NCI-H187 treated with DMSO at 0.1 percent for 48 hours (cell line): ENCODE measurements at places on chromosomes 5 and 9.

DNA sequence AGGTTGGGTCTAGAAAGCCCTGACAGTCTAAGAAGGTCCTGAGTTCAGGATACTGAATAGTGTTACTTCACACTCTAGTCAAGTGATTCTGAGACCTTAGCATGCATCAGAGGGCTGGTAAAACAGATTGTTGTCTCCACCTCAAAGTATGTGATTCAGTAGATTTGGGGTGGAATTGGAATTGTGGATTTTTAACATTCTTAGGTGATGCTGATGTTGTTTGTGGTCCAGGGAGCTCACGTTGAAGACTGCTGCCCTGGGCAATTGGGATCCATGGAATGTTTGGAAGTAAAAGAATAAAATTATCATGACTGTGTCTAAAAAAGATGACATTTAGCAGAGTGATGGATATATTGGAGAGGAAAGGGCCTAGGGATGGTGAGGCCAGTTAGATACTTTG lies 75.6 kb downstream of the VCAN start:
- DNase-seq, result no peak

DNA sequence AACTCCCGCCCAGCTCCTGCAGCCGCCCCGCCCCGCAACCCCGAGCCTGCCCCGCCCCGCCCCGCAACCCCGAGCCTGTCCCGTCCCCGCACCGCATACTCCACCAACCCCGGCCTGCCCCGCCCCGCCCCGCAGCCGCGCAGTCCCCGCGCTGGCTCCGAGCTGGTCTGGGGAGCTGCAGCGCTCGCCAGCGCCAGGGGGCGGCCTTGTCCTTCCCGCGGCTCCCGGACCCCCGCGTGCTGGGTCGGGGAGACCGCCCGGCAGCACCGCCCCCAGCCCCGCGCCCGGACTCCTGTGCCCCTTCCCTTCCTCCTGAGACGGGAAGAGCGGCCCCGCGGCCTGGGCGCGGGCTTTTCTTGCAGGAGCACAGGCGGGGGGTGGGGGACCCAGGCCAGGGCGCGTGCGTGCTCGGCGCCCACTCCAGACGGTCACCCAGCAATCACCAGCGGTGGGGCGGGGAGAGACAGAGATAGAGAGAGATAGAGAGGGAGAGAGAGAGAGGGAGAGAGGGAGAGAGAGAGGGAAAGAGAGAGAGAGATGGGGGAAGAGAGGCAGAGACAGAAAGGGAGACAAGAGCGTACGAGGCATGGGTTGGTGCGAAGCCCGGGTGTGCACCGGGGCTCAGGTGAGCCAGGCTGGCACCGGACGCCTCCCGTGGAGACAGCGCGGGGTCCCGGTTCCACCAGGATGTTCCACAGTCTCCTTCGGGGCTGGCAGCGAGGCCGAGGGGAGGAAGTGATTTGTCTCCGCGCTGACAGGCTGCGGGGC lies 14.7 kb upstream of the TMEM250 start:
- DNase-seq, result no peak

- DNase-seq, result no peak
Observed at GRCh38 chr9:99181206-99181605, 40.5 kb downstream of the ALG2 start.

- DNase-seq, result no peak
Observed at GRCh38 chr5:64451551-64451950, 54.3 kb upstream of the RGS7BP start.

- no peak for DNase-seq
Observed at GRCh38 chr5:62593331-62593730, 14.7 kb downstream of the LRRC70 start.

- DNase-seq, result no peak
Observed at GRCh38 chr9:69317894-69318293, 7.1 kb upstream of the ENTREP1 start.

DNA sequence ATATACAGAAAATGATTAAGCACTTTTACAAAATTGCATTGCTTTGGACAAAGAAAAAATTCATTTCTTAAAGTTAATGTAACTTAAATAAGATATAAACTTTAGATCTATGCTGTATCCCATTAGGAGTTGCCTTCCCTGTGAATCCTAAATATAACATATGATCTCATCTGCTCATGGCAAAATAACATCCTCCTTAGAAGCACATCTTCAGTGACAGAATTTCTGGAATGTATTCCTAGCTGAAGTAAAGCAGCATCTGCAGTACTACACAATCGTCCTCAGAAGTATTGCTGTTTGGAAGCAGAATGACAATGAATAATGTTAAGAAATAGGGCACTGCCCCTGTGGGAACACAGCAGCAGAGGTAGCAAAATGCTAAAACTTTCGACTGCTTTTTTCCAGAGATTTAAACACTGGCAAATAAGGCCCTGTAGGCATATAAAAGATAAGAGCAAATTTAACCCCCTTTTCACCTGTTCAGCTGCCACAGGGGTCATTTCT lies 571.0 kb downstream of the PTPRD start:
- DNase-seq, result no peak

DNA sequence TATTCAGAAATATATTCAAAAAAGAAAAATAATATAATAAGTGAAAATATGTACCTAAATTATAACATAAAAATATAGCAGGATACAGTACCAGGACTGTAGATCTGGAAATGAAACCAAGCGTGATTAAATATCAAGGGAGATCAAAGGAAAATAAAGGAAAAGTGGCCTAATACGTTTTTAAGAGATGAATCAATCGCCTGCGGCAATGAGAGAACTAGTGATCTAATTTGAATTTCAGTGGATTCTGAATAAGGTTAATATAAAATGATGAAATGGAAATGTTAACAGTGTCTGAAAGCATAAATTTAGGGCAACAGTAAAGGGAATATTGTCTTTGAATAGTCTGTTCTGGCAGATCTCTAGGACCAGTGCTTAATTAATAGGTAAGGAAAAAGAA lies 1761.9 kb upstream of the ACO1 start:
- no peak for DNase-seq

- DNase-seq, result no peak
Observed at GRCh38 chr9:73577848-73578247, 426.2 kb downstream of the ANXA1 start.

GRCh38 chr5:15249152-15249551 lies 250.8 kb upstream of the FBXL7 start:
- no peak for DNase-seq

DNA sequence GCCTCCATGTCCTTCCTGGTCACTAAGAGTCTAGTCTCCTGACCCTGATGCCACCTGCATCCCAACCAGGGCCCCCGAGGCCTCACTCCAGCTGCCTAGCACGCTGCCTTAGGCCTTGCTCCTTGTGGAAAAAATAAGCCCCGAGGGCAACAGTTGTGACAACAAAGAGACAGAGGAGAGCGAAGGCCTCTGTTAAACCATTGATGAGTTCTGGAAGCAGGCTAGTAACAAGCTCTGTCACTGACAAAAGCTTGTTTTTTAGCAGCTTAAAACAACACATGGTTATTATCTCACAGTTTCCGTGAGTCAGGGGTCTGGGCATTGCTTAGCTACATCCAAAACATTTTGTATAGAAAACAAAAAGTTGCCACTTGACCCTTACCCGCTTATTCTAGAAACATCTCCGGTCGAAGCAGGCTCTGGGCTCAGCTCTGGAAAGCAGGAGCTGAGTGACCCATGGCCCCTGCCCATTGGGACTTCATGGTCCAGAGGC lies 48.2 kb upstream of the TBC1D2 start:
- no peak for DNase-seq

DNA sequence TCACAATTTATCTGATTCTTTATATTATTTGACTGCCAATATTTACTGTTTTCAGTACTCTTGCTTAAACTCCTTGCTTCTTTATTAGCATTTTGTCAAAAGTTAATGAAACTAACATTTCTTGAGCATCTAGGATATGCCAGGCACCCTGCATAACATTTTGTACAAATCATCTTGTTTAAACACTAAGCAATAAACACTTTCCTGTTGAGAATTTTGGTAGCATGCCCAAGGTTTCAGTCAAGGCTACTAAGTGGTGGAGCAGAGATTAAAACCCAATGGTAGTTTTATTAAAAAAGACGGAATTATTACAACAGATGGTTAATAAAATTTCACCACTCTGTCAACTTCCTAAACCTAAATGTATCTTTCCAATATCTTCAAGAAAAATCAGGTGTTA lies 43.2 kb downstream of the SKIC3 start:
- DNase-seq, result no peak

GRCh38 chr9:26919698-26920097 lies 27.1 kb upstream of the CAAP1 start:
- no peak for DNase-seq

DNA sequence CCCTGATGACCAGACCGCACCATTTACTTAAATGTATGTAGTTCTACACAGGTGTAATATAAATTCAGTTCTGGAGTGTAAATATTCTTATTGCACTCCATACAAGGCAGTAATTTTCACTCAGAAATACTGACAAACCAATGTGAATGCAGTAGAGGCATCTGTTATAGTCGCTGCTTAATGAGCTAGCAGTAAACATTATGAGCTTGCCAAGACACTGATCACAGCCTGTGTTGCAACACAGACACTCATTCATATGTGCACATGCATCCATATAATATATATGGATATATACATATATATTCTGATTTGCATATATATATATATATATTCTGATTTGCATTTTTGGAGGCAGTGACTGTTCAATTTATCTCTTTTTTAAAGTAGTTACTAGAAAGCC lies 435.1 kb upstream of the ST8SIA4 start:
- DNase-seq, result no peak

GRCh38 chr5:37133939-37134338 lies 115.2 kb downstream of the CPLANE1 start:
- no peak for DNase-seq

DNA sequence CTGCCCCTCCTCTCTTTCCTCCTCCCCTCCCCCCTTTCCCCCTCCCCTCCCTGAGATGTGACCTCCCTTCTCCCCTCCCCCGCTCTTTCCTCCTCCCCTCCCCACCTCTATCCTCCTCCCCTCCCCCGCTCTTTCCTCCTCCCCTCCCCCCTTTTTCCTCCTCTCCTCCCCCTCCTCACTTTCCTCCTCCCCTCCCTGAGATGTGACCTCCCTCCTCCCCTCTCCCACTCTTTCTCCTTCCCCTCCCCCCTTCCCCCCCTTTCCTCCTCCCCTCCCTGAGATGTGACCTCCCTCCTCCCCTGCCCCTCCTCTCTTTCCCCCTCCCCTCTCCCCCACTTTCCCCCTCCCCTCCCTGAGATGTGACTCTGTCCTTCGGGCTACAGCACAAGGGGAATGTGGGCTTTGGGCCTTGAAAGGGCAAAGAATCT lies 169.8 kb downstream of the COL23A1 start:
- DNase-seq, result no peak

DNA sequence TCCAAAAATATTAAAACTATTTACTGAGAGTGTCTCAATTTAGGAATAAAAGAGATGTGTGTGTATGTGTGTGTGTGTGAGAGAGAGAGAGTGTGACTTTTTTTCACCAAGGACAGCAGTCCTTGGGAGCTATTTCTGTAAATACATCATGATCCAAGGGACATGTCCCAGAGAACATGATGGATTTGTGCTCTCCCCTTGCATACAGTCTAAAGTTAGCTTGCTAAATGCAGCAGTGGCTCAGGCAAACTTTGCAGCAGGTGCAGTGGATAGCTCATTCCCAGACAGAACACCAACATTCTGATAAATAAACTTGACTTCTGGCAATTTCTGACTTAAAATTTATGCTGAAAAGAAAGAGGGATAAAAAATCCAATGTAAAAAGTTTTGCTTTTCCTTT lies 55.4 kb upstream of the SGCD start:
- no peak for DNase-seq

- DNase-seq, result no peak
Observed at GRCh38 chr9:111975709-111976108, 79.1 kb downstream of the UGCG start.

DNA sequence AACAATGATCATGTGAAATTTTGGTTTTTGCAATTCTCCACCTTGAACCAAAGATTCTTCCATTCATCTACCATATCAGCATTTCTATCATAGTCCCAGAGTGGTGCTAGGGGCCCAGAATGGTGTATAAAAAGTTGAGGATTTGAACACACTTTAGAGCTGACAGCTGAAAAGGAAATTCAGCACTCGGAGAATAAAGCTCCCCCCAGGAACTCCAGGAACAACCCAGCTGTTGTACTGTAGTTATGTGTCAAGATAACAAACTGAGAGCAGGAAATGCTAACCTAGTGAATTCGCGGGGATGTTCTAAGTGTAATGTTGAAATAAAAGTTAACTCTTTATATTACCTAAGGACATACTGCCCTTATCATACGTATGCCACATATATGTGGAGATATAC lies 216.7 kb downstream of the NFIB start:
- DNase-seq, result no peak
